ENCODE measurements at places on chromosomes 11 and 22.

- DNase-seq: no peak
Observed at GRCh38 chr22:37088108-37088605, 21.4 kb downstream of the TMPRSS6 start.

GRCh38 chr22:45007391-45008185 is 2.2 kb downstream of the PHF21B start:
- DNase-seq: no peak

DNA sequence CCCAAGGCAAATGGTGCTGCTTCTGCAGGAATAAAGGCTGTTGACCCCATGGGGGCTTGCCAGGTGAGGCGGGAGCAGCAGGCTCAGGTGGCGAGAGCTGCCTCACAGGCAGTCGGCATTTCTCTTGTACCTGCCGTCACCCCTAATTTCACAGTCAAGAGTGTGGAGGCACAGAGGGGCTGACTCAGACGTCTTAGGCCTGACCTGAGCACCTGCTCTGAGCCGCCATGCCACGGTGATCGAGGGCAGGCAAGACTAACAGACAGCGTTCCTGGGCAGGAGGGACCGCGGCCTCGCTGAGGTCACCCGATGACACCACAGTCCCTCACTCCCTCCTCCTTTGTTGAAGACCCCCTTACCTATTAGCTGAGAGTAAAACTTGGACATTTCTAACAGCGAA is 5.2 kb downstream of the ALG12 start:
- no peak for DNase-seq

GRCh38 chr11:116651098-116651736 is 121.6 kb downstream of the BUD13 start:
- DNase-seq: no peak

DNA sequence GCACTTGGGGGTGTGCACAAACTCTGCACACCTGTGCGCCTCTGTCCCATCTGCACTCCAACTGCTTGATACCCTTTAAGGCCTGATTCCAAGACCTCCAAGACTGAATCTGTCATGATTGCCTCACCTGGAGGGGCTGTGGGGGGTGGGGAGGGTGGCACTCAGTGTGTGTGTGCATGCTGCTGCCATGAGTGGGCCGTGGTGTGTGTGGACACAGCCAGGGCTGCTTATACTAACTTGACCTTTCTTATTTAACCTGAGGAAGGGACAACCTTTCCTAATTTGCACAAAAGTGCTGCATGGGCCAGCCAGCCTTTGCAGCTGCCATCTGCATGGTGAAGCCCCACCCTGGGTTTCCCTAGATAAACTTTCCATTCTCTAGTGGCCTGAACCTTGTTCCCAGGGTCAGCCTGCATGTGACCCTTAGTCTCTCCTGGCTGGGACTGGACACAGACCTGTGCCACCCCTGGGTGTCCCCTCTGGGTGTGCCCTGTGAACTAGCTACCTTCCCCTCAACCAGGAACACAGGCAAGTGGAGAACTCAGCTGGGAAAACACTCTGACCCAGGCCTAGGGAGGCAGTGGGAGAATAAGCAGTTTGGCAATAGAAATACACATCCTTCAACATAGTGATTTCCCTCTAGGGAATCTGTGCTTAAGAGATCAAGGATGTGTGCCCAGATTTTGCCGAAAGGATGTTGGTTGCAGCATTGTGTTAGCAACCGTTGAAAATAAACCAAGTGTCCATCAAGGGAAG is 45.4 kb upstream of the DKK3 start:
- no peak for DNase-seq

DNA sequence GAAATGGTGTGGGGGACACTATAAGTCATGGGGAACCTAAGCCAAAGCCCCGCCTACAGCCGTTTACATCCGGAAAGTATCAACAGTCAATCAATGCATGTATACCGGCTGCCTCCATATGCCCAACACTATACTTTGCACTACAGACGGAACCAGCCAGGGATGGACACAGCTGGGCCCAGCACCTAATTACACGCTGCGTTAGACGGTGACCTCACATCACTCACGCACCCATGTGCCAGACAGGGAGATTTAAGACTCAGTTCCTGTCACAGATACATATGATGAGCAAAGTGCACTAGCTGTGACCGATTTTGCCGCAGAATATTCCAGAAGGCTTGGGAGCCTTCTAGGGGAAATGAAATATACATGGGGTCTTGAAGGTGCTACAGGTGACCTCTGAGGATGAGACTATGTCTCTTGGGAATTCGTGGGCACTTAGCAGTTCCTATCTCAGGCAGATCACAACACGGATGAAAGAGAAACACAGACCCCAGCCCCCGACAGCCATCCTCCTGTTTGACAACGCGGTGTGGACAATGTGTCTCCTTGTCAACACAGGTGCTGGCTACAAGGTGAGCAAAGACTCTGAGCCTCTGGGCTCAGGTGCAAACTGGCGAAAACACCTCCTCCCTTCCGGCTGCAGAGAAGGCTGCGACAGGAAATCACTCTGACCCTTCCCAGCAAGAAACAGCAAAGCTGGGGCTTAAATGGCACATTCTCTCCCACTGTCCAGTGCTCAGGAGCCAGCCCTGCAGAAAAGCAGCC is 8.0 kb downstream of the AHNAK start:
- DNase-seq: no peak

DNA sequence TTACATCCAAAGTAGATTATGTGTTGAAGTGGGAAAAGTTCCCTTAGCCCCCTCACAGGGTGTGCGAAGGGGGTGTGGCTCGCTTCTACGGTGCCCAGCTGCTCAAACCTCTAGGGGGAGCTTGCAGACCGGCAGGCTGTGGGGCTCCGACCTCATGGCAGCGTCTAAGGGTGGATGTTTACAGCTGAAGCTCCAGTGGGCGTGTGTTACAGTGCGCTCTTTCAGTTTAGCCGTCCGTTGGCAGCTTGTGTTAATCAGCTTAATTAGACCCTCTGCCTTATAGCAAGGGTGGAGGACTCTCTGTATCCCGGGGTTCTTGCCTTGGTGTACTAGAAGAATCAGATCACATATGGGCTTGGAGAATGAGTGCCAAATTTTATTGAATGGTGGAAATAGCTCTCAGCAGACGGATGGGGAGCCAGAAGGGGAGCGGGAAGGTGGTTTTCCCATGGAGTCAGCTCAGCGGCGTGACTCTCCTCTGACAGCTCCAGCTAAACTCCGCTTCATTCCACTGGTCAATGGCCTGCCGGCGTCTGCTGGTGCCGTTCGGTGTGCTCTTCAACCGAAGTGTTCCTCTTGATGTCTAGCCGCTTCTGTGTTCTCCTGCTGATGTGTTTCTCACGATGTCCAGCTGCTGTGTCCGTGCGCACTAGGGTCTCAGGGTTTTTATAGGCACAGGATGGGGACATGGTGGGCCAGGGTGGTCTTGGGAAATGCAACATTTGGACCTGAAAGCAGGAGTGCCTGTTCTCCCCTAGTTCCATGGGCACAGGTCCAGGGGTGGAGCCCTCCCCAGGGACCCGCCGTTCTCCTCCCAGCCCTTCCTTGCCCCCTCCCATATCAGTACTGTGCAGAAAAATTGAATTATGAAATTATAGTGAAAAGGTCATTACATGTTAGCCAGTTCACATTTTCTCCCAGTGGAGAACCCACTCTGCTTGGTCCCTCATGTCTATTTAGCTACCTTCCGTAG is 28.6 kb upstream of the OR10G7 start:
- DNase-seq: peak; percentile 14

GRCh38 chr11:83151274-83151977 is 5.5 kb upstream of the PCF11 start:
- DNase-seq: no peak

DNA sequence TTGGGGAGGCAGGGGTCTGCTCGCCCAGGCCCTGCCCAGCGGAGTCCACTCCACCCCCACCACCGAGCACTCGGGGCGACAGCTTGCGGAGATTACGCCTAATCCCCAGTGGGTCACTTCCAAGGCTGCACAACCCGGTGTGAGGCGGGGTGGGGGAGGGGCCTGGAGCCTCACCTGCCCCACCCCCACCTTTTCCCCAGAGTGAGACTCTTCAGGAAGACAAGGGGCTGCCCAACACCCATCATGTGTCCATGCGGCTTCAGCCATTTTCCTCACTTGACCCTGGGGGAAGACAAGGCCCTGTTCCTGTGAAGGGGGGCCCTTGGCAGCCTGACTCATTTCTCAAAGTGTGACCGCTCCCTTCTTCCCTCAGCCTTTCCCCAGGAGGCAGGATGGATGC is 12.5 kb downstream of the SYNGR1 start:
- no peak for DNase-seq

DNA sequence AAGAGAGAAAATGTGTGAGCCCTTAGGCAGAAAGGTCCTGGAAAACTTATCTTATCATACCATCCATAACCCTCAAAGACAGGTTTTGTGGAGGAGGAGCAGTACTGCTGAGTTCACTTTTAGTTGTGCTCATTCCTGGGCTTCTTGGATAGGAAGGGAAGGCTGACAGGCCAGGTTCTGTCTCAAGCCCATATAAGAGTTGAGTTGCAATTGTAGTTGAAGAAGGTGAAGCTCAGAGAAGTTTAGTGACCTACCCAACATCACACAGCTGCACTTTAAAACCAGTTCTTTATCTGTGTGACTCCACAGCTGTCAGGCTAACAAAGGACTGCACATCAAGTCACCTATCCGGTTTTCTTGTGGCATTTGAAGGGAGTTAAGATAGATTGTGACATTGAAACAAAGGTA is 13.0 kb downstream of the TEAD1 start:
- DNase-seq: no peak

DNA sequence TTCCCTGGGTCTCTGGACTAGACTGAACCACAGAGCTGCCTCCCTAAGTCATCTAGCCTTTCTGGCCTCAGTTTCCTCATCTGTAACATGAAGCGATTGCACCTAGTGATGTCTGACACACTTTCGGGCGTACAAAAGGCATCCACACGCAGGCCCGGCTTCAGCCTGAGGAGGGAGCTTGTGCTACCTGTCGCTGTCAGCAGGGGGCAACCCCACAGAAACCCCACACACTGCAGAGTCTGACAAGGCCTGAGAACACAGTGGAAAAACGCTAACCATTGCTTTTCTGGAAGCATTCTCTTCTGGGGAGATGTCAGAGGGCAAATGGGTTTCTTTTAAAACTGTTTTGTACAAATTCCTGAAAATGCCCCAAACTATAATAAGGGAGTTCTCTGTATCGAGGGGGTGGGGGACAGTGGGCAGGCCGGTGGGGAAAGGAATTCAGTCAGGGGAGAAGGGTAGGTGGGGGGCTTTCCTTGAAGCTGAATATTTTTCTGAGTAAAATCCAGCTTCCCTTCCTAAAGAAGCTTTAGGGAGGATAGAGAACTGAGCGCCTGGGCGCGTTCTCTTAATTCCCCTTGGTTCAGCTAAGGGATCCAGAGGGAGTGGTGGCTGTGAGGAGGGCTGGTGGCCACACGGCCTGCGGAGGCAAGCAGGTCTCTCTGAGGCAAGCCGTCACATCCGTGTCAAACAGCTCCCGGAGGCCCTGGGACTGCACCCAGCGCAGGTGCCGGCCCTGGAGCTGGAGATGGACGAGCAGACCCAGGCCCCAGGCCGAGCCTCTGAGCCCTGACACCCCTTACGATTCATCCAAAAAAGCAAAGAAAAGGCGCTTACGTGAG is 533 bp downstream of the ELF5 start:
- peak; percentile 28 for DNase-seq

- no peak for DNase-seq
Observed at GRCh38 chr11:123195188-123196059, at the start of gene CLMP. Gene CLMP, minus strand, starts transcription at chr11:123195248. Its CDS starts 308 bp downstream, at chr11:123194940.

DNA sequence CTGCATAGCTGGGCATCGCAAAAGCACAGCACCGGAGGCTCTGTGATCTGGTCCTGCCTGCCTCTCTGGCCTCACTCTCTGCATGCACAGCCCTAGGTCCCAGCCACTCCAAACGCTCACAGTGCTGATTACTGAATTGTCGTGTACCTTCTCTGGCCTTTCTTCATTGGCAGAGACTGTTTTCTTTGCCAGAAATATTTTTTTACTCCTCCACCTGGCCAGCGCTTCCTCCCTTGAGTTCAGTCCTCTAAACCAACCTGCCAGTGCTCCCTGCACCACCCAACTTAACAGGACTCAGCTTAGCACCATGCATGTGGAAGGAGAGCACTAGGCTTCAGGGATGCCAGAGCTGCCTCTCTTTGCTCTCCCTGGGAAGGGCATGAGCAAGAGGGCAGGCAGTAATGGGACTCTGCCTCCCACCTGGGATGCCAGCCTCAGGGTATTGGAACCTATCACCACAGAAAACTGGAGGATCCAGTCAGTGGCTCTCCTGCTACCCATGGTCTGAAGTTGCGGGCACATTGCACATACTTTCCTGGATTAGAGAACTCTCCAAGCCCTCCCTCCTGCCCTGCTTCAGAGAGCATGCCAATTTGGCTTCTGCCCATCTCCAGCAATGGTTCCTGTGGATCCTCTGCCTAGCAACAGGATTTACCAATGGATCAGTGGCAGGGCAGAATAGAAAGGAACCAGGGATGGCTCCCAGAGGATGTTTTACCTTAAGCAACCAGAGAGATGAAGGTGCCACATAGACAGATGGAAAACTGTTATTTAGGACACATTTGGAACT is 37.0 kb upstream of the GNAZ start:
- no peak for DNase-seq

DNA sequence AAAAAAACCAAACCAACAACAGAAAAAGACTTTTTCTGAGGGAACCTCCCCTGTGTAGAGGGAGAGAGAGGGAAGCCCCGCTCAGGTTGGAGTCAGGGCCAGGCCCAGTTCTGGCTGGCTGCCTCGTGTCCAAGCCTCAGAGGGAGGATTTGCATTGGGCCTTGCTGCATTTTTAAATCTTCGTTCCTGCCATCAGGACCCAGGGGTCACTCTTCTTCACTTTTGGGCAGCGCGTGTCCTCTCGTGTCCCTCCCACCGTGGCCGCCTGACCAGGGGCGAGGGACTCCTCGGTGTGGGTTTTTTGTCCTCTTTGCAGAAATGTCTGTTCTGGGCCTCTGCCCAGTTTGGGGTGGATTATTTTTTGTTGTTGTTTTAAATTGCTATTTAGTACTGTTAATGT is 57.9 kb downstream of the LRRC74B start:
- no peak for DNase-seq

GRCh38 chr11:76742902-76743301 is 40.3 kb upstream of the TSKU start:
- DNase-seq: no peak

DNA sequence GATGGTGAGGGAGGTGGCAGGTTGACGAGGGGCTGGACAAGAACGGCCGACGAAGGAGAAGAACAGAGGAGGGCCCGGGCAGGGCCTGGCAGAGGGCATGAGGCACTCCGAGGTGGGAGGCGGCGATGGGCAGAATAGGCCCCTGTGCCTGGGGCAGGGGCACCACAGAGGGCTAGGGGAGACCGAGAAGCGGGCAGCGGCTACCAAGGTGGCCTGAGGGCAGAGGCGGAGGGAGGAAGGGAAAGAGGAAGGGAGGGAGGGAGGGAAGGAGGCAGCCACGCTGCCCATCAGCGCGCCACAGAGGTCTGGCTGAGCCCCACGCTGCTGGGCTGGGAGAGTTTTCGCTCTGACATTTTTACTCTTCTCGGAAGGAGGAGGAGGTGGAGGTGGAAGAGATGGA is 11.3 kb downstream of the LSP1 start:
- DNase-seq: no peak

Measured in activated CD4-positive, alpha-beta T cell treated with anti-CD3 and anti-CD28 coated beads, Interleukin-2, amount 50 U/mL, for 1 hour (primary cell).